NCI-H1694 (cell line): ENCODE measurements at places on chromosomes 5 and 9.
A peak's percentile ranks its signal among the peaks of the same experiment; 100 is the strongest.

DNA sequence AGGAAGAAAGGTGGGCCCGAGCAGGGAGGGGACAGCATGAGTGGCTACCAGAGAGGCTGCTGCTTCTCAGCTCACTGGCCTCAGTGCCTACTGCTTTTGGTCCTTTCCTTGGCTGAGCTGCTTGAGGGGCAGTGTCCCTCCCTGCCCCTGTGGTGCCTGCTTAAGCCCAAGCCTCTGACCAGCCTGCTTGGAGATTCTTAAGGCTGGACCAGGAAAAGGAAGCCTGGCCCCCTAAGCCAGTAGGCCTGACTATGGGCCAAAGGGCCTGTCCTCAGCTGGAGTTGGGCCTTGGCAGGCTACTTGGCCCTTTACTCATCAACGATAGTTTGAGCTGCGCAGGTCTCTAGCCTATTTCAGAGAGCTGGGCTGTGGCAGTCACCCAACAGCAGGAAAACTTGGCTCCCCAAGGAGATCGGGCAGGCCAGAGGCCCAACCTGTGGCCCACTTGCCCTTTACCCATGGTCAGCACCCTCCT lies 24.9 kb downstream of the TCF7 start:
- no peak for DNase-seq

DNA sequence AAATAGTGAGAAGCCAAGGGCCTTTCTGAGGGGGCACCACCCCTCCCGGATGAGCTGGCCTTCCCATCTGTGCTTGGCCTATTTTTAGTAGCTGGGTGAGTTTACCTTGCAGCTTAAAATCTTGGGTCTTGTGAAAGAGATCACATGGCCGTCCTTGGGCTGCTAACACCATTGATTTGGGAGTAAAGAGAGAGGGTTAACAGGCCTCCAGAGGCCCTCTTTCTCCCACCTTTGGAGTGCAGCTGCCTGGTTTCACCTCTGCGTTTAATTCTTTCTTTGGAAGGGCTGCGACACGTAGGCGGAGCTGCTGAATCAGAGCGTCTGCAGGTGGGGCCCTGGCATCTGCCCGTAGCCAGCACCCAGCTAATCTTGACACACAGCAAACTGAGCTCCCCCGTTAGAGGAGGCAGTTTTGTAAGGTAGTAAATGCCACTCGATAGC lies 12.8 kb downstream of the OLFM1 start:
- no peak for DNase-seq

- no peak for DNase-seq
Observed at GRCh38 chr9:129656795-129657390, 8.6 kb upstream of the PRRX2 start.

DNA sequence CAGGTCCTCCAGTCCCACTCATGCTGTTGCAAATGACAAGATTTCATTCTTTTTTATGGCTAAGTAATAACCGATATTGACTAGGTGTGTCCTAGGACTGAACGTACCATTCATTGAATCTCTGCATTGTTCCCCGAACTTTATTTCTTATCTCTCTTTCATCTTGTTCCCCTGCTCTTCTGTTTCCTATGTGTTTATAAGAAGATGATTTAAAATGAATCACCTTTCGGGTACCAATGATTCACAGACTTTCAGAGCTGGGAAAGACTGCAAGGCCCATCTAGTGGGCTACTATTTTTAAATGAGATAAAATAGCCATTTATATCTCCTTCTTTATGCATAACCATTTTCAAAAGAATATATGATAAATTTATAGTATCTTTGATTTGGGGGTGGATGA lies 133.0 kb downstream of the CDH18 start:
- DNase-seq = peak; percentile 11

- DNase-seq = no peak
Observed at GRCh38 chr9:81318571-81318970, 370.8 kb downstream of the TLE1 start.

- no peak for DNase-seq
Observed at GRCh38 chr9:5644501-5644900, 15.6 kb downstream of the RIC1 start.

GRCh38 chr5:5040712-5041111 lies 99.4 kb upstream of the ADAMTS16 start:
- no peak for DNase-seq
